ENCODE measurements at places on chromosomes 16 and 17. TPM values are rescaled to one million over a fixed set of nuclear protein-coding genes. Genes with fewer than 3 reads are reported as not detected.

DNA sequence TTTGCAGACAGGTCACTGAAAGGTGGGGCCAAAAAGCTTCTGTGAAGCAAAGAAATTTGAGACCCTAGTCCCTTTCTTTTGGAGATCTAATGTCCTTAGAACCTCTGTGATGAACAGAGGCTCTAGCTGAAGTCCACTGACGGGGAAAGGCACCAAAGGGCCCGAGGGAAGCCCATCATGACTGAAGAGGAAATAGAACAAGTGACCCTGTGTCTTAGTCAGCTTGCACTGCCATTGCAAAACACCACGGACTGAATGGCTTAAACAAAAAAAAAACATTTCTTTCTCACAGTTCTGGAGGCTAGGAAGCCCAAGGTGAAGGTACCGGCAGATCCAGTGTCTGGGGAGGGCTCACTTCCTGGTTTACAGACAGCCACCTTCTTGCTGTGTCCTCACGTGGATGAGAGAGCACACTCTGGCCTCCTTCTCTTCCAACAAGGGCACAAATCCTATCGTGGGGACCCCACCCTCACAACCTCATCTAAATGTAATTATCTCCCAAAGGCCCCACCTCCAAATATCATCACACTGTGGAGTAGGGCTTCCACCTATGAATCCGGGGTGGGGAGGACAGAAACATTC lies 24.3 kb upstream of the ASGR2 start:
- no peak for ATAC-seq

GRCh38 chr17:41835214-41835799 lies 725 bp downstream of the NT5C3B start:
- ATAC-seq, result peak; percentile 56

DNA sequence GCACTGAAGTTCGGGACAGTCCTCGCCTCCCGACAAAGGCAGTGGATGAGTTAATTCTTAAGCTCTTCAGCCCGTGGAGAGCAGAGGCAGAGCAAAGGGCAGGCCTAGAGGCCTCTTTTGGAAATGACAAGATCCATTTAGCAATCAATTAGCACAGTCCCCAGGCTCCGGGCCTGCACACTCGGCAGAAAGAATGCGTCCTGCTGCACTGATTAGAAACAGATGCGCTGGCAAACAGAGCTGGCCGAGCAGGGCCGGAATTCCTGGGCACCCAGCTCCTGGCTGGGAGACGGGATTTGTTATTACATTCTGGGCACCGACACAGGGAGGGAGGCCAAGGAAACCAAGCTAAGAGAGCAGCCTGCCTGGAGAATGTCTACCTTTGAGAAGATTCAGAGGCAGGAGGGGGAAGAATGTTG lies 162.9 kb downstream of the COPRS start:
- peak; percentile 90 for ATAC-seq

DNA sequence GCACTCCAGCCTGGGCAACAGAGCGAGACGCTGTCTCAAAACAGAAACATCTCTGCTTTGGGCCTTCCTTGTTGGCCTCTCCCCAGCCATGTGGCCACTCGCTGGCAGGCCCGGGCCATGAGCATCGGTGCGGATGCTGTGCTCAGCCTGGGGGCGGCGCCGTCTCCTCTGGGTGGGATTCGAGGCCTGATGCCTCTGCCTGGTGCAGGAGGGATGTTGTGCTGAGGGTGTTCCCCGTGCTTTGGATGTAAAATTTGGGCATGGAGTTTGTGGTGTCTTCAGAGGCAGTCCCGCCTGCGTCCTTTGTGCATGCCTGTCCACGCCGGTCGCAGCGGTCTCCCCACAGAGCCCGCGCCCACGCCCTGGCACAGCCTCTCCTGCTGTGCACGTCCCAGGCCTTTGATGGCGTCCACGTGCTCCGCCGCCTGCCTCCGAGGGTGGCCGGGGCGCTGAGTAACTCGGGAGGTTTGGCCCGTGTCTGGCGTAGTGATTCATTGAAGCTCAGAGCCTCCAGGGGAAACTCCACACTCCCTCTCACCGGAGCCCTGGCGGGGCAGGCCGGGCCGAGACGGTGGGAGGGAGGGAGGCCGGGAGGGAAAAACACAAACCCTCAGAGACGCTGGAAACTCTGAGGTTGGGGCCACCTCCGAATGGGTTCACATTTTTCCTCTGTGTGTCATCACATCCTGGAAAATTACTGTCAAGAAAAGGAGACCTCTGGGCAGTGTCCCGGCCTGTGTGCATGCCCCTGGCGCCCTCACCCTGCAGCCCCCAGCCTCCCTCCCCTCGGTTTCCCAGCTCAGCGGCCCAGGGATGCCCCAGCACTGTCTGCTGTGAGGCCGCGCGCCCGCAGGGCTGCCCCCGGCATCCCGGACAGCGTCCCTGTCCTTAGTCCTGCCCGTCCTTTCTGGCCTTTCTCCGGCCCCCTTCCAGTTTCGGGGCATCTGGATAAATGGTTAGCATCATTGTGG lies 19.0 kb downstream of the CENPX start:
- peak; percentile 85 for ATAC-seq

- ATAC-seq, result no peak
Observed at GRCh38 chr17:3681057-3681456, 12.4 kb downstream of the EMC6 start.

- ATAC-seq, result no peak
Observed at GRCh38 chr16:49016461-49016860, 265.2 kb downstream of the CBLN1 start.

DNA sequence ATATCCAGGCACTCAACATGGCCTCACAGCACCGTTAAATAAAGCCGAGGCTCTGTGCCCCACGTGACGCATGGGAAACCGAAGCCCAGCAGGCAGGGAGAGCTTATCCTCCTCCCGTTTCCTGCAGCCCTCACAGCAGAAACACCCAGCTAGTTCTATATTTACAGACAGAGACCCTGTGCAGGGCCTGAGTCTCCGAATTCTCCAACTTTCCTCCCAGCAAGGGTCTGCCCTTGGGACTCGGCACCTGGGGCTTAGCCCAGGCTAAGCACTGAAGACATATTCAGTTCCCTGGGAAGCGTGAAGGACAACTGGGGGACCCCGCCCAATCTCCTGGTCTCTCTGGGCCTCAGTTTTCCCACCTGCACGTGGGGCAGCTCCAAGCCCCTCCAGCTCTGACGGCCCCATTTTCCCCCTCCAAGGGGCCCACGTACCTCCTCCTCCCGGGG lies 29.2 kb downstream of the TRPV3 start:
- ATAC-seq, result no peak

Gene OTOA
- total RNA-seq, result 0.22 TPM

Gene PNMT
- total RNA-seq, result 1.1 TPM

Gene TNK1
- 0.96 TPM for total RNA-seq

DNA sequence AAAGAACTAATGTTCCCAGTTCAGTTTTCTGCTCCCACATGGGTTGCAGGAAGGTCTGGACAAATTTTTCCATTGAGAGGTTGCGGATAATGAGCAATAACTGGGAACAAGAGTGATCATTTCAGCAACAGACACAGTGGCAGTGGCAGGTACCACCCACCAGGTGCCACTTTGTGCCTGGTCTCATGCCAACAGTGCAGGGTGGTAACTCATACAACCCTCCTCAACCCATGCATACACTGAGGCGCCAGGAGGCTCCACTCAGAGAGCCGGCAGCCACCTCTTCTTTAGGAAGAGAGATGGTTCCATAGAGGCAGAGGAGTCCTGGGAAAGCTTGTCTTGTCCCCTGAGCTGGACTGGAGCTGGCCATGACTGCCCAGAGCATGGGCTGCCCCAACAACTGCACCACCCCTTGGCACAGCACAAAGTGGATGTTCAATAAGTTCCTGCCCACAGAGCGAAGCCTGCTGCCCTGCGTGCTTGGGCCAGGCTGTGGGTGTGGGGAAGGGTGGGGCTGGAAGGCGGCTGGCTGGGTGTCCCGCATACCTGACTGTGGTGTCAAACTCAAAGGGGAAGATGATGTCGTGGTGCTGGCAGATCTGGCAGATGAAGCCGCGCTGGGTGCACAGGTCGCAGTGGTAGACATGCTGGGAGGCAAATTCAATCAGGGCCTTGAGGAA lies 6.4 kb upstream of the ARHGAP27 start:
- no peak for ATAC-seq

GRCh38 chr17:17893801-17894644 lies 57.2 kb upstream of the SREBF1 start:
- peak; percentile 87 for ATAC-seq

GRCh38 chr17:73697872-73698271 lies 53.6 kb upstream of the SDK2 start:
- ATAC-seq, result peak; percentile 45

Gene MT1F
- 1.8 TPM for total RNA-seq

- peak; percentile 23 for ATAC-seq
Observed at GRCh38 chr17:42342242-42343008, 45.8 kb downstream of the STAT3 start.

- ATAC-seq, result no peak
Observed at GRCh38 chr16:53966821-53967571, 263.0 kb downstream of the FTO start.

DNA sequence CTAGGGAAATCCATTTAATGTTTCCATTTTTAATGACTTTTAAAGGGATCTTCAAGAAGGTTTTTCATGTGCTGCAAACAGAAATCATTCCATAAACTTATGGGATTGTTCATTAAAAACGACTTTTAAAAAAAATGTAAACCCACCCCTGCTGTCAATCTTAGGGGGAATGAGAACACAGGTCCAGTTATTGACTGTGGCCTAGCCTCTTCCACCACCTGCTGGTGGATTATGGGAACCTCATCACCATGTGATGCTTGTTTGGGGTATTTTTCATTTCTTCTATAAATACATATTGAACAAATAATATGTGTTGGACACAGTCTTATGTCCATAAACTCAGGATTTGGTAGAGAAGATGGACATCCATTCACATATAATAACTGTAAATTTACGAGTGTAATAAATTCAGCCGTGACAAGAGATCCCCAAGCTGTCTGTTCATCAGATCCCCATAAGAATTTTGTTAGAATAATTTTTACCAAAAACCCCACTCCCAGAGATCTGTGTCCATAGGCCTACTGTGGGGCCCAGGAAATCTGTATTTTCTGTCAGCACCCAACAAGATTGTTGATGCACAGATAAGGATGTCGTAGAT lies 42.0 kb upstream of the TMC5 start:
- ATAC-seq, result peak; percentile 56

GRCh38 chr17:54623746-54624145 lies 276.9 kb upstream of the TOM1L1 start:
- ATAC-seq, result no peak

- peak; percentile 97 for ATAC-seq
Observed at GRCh38 chr17:6831661-6832263, at the start of gene TEKT1. TEKT1 (minus strand) TSS chr17:6831729; CDS start chr17:6830376, 1,353 bp downstream.

DNA sequence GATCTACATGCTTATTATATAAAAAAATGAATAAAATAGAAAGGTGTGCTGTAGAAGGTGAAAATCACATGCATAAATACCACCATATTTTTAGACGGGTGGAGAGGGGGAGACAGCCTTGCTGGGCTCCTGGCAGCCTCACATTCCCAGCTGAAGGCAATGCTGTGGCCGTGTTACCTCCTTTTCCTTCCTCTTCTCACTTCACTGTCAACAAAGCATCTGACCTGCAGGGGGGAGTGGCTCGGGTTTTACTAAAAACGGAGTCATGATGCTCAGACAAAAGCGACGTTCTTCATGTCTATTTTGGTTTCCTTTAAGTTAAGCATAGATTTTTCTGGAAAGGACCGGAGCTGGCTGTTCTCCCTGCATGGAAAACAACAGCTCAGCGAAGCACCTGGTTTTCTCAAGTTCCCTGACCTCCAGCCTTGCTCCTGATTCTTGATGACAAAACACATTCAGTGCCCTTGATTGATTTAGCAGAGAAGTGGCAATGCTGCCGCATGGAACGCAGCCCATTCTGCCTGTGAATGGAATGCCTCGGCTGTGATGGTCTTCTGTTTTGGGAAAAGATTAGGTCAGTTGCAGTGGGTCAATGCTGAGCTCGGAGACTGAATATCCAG lies 5.5 kb upstream of the RPTOR start:
- ATAC-seq, result no peak

DNA sequence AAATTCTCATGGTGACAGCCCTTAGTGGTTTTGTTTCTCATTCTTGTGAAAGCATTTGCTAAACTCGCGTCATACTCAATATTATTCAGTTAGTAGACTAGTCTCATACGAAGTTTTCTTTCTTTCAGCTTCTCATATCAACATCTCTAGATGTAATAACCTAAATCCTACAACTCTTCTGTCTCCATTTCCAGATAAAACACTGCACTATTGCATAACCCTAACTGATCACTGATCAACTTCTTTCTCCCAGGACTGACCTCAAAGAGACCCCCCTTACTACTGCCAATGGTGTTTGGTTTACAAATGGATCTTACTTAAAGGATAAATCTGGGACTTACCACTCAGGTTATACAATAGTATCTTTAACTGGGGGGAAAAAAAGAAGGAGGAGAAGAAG lies 36.3 kb upstream of the TEKT1 start:
- no peak for ATAC-seq

DNA sequence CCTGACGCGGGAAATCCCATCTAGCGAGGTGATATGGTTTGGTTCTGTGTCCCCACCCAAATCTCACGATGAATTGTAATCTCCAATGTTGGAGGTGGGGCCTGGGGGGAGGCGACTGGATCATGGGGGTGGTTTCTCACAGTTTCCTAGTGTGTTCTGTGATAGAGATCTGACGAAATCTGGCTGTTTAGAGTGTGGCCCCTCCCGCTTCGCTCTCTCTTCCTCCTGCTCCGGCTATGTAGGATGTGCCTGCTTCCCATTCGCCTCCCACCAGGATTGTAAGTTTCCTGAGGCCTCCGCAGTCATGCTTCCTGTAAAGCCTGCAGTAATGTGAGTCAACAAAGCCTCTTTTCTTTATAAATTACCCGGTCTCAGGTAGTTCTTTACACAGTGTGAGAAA lies 31.6 kb downstream of the IFT140 start:
- ATAC-seq, result no peak

DNA sequence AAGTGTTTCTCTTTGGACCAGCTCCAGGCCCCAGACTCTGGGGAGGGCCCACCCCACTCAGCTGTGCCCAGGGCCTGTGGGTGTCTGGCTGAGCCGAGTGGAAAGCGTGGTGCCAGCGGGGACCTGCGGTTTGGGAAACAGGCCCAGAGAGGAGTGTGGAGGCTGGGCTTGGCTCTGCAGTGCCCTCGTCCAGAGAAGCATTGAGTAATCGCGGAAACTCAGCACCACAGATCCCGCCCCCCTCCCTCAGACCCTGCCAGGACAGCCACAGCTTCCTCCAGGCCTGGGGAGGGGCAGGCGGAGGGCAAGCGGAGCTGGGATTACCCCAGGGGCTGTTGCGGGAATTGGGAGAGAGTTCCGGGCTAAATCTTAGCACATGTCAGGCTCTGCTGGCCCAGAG lies 14.6 kb upstream of the PITPNA start:
- no peak for ATAC-seq

- ATAC-seq, result no peak
Observed at GRCh38 chr17:57908278-57908677, 46.9 kb downstream of the CUEDC1 start.

Gene KLHL10
- total RNA-seq, result 0.25 TPM

GRCh38 chr17:19744922-19745757 lies 3.0 kb downstream of the ALDH3A1 start:
- peak; percentile 97 for ATAC-seq
